Left cardiac atrium (tissue), 4 donors: ENCODE measurements at places on chromosomes 2 and 18.

- no peak for DNase-seq
Measured at GRCh38 chr2:113298176-113298575, 19.5 kb upstream of the PAX8 start.

DNA sequence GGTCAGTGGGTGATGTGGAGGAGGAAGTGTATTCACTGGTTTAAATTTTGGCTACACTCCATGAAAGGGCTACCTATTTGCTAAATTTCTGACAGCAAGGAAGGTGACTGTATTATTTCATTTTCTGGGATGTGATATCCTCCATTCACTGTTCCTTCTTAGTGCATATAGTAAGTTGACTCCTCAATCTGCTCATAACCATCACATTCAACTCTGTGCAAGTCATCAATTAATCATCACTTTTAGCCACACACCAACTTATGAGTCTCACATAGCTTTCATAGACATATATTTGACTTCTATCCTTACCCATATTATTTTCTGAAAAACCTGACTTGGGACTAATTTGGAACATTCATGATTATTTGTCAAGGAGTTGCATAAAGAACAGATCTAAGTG lies 16.9 kb downstream of the KLHL41 start:
- no peak for DNase-seq

GRCh38 chr2:146227152-146228019 lies 1617.4 kb upstream of the ACVR2A start:
- DNase-seq, result no peak

DNA sequence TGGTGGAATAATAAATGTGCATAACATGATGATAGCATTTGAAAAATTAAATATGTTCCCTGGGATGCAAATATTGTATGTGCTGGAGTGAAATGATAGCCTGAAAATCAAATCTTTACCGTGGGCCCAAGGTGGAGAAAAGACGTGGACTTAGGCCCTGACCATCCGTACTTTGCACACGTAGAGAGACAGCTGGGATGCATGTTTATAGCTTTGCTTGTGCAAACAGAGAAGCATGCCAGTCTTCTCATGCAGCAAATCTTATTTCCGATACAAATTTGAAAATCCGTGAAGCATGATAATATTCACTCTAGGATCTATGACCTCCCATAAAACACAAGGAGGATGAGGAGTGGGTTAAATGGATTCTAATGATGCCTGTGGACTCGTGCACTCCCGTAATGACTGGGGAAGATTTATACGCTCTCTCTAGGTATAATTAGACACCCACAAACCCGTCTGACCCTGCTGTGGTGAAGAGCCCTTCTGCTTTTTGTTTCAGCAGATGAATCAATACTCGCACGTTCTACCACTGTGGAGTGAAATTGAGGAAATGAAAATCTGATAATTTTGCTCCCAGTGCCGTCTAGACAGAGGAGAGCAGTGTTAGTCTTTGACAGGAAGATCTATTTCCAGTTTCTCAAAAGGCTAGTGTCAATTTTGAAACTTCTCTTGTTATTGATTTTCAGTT lies 810.3 kb upstream of the SALL3 start:
- no peak for DNase-seq

DNA sequence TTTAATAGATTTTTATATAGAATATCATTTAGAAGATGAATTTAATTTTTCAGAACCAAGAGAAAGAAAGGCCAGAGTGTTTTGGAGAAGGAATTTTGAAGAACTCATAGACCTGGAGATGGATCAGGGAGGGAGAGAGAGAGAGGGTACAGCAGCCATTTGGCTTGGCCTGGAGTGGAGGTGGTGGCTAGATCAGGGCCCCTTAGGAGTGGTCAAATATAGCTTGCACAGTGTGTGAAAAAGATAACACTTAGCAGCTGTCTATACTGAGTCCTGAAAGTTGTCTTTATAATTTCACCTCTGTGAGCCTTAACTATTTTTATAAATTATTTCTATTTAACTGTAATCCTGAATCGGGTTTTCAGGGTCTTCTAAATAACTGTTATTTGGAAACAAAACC lies 38.8 kb upstream of the ACYP2 start:
- no peak for DNase-seq

GRCh38 chr2:180385601-180386201 lies 378.6 kb upstream of the CWC22 start:
- no peak for DNase-seq

GRCh38 chr2:1702186-1702565 lies 42.1 kb downstream of the PXDN start:
- DNase-seq, result no peak

DNA sequence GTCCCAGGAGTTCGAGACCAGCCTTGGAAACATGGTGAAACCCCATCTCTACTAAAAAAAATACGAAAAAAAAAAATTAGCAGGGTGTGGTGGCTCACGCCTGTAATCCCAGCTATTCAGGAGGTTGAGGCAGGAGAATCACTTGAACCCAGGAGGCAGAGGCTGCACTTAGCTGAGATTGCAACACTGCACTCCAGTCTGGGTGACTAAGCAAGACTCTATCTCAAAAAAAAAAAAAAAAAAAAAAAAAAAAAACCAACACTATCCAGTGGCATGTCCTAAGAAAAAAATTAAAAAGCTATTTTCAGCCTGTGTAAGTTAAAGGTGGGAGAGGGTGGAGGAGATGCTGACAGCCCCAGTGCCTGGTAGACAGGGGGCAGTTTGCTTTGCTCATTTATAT lies 32.2 kb upstream of the REL start:
- DNase-seq, result no peak

GRCh38 chr2:157460384-157460837 lies 16.5 kb upstream of the CYTIP start:
- no peak for DNase-seq

- no peak for DNase-seq
Measured at GRCh38 chr18:2070631-2071030, 500.7 kb downstream of the METTL4 start.

GRCh38 chr2:121579309-121579708 lies 48.6 kb downstream of the RNU4ATAC start:
- no peak for DNase-seq
